ENCODE measurements at places on chromosomes 2 and 18. TPM values are rescaled to one million over a fixed set of nuclear protein-coding genes. Genes with fewer than 3 reads are reported as not detected.

DNA sequence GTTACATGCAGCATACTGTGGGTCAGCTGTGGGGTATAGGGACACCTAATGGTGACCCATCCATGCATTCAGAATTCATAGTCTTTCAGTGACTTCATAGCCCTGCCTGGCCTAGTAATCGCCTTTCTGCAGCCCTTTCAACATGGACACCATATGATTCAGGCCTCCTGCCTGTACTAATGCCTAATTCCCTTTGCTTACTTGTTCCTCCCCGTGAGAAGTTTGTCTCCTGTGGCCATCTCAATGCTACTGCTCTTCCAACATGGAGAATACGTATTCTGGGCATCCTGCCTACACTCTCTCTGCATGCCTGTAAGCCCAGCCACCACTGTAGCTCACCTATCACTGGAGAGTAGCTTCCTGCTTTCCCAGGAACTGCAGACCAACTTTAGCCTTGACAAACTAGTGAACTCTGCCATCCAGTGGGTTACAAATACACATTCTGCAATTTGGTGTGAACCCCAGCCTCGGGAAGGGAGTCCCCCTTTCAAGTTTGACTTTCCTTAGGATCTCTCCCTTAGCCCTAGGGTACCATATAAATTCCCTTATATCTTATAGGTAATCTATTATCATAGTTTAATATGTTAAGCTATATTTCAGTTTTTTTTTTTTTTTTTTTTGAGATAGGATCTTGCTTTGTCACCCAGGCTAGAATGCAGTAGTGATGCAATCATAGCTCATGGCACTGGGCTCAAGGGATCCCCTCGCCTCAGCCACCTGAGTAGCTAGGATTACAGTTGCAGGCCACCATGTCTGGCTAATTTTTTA lies 22.3 kb downstream of the M1AP start:
- DNase-seq, result no peak

DNA sequence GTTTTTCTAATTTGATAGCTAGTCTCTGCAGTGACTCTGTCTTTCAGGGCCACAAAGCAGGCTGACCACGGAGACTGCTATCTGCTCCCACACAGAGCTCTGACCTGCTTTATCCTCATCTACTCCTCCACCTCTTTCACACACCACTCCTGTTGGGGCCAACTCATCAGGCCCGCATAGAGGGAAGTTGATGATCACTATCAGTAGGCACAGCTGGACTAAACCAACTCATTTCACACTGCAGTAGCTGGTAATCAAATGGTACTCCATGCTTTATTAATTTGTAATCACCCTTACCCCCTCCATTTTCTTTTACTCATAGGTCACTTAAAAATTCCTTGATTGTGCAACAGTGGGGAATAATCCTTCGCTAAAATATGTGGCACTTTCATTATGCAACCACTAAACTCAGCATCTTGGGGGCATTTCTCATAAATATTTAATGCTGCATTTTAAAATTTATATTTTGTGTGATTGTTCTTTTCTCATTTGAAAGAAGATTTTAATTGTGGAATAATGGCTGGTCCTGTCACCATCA lies 249.8 kb upstream of the GCFC2 start:
- DNase-seq, result no peak

GRCh38 chr2:134283661-134284060 lies 29.8 kb downstream of the MGAT5 start:
- DNase-seq, result no peak

DNA sequence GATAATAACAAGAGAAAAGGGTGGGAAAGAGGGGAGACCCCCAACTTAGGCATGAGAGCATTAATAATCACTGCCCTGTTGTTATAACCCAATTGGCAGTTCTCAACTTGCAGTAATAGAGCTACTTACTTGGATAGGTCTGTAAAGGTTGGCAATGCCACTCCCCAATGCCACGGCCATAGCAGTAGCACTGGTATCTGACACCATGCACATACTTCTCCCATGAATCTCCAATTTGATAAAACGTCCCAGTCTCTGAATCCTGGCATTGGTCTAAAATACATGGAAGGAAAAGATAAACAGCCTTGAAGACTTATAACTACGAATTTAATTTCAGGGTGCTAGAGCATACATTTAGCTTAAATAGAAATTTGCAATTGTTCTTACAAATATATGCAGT lies 16.8 kb downstream of the FN1 start:
- DNase-seq, result no peak

The IL1RL1 gene
- 1.6 TPM for total RNA-seq

The PID1 gene
- total RNA-seq, result not detected

The LOXL3 gene
- total RNA-seq, result 14.3 TPM

The DGKD gene
- 25.9 TPM for total RNA-seq

The TRIM43 gene
- not detected for total RNA-seq

The YIPF4 gene
- total RNA-seq, result 7.8 TPM
